ENCODE measurements at places on chromosomes 2 and 18.

- DNase-seq, result no peak
Measured at GRCh38 chr2:19797871-19798270, 103.9 kb downstream of the TTC32 start.

- no peak for DNase-seq
Measured at GRCh38 chr2:117607202-117607601, 207.3 kb upstream of the DDX18 start.

GRCh38 chr2:98016908-98017670 is 21.3 kb upstream of the TMEM131 start:
- DNase-seq, result no peak

GRCh38 chr2:60317034-60317386 is 236.4 kb downstream of the BCL11A start:
- no peak for DNase-seq

- DNase-seq, result no peak
Measured at GRCh38 chr2:234341306-234341985, 155.4 kb downstream of the ARL4C start.

DNA sequence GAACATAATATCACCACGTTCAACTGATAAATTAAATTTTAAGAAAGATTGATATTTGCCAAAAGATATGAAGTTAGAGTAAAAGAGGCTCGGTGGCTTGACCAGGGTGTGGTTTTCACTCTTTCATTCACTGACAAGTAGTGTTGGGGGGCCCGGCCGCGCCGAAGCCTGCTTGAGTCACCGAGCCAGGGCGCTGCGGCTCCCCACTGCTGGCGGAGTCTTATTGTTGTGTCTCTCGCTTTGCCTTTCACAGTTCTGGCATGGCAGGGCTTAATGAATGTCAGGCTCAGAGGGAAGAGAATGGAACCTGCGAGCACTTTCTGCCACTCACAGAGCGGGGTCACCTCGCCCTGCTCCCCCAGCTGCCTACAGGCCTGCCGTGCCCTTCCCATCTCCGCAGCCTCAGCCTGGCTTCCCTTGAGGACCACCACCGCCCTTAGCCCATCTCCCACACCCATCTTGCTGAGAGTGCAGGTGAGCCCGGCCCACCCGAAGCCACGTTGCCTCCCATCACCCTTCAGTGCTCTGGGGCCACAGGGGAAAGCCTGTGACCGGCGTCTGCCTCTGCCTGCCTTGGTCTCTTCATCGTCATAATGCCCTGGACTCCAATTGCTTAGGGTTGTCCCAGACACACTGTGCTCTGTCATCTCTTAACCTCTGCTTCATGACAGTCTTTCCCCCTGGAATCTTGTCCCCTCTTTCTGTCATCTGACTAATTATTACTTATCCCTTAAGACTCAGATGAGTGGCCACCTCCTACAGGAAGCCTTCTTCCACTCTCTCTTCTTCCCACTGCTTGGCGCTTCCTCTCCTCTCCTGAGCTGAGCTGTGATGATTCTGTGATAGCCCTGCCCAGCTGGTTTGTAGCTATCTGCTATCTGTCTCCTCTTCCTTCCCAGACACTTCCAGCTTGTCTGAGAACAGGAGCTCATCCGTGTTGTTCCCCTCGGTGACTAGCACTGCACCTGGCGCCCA is 142.5 kb downstream of the FAM210A start:
- DNase-seq, result no peak
